ENCODE measurements at places on chromosomes 6 and 20. TPM values are rescaled to one million over a fixed set of nuclear protein-coding genes. Genes with fewer than 3 reads are reported as not detected.

GRCh38 chr6:56036916-56037600 lies 161.7 kb upstream of the BMP5 start:
- no peaks in the 10 kb centered on the region for H3K36me3 ChIP-seq
- H3K4me1 ChIP-seq = no peaks in the 10 kb centered on the region
- H3K27me3 ChIP-seq = no peaks in the 10 kb centered on the region
- H3K4me3 ChIP-seq = no peak overlapping the region
- no peak overlapping the region for H3K27ac ChIP-seq

- H3K4me1 ChIP-seq = peaks cover 31% of the 10 kb centered on the region
- H3K36me3 ChIP-seq = no peaks in the 10 kb centered on the region
- H3K27ac ChIP-seq = no peak overlapping the region
- DNase-seq = no peak
- no peak overlapping the region for H3K4me3 ChIP-seq
- H3K27me3 ChIP-seq = no peaks in the 10 kb centered on the region
These were observed 51.1 kb upstream of the MYL9 start for GRCh38 chr20:36490191-36490590.

- H3K4me3 ChIP-seq = no peak overlapping the region
- H3K36me3 ChIP-seq = no peaks in the 10 kb centered on the region
- no peak for DNase-seq
- no peaks in the 10 kb centered on the region for H3K4me1 ChIP-seq
- no peak overlapping the region for H3K27ac ChIP-seq
These were observed 76.8 kb upstream of the PIM1 start for GRCh38 chr6:37092923-37093727.

- H3K4me1 ChIP-seq = no peaks in the 10 kb centered on the region
- H3K4me3 ChIP-seq = no peak overlapping the region
- peak; percentile 23 for DNase-seq
- H3K27me3 ChIP-seq = no peaks in the 10 kb centered on the region
- no peak overlapping the region for H3K27ac ChIP-seq
These were observed 22.6 kb upstream of the HLA-DQB2 start for GRCh38 chr6:32785781-32786533.

DNA sequence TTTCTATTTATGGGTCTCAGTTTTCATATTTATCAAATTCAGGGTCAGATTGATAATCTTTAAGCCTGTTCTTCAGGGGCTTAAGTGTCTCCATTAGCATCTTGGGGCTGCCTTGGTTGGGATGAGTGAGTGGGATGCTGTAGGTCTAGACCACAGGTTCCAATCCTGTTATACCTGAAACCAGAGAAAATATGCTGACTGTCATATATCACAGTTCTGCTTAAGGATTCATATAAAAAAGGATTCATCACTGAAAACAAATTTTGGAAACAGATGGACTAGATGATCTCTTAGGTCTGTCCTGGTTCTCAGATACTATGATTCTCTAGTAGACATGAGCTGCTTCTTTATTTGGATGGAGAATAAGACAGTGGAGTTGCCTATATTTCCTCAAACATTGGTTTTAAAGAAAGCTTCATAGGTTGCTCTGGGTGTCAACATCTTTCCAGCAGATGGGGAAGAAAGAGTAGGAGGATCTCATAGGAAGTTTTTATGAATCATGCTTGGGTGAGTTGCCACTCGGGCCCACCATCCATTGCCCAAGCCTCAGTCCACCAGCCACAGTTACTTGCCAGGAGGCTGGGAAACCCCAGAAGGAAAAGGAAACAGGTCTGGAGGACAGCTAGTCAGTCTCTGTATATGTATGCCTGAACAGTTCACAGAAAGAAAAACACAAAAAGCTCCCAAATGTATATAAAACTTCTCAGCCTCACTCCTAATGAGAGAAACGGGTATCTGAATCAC lies 42.9 kb upstream of the MAP7 start:
- H3K27ac ChIP-seq = no peak overlapping the region
- H3K4me1 ChIP-seq = no peaks in the 10 kb centered on the region
- H3K4me3 ChIP-seq = no peak overlapping the region
- no peak for DNase-seq
- H3K27me3 ChIP-seq = no peaks in the 10 kb centered on the region
- peaks cover 28% of the 10 kb centered on the region for H3K36me3 ChIP-seq

DNA sequence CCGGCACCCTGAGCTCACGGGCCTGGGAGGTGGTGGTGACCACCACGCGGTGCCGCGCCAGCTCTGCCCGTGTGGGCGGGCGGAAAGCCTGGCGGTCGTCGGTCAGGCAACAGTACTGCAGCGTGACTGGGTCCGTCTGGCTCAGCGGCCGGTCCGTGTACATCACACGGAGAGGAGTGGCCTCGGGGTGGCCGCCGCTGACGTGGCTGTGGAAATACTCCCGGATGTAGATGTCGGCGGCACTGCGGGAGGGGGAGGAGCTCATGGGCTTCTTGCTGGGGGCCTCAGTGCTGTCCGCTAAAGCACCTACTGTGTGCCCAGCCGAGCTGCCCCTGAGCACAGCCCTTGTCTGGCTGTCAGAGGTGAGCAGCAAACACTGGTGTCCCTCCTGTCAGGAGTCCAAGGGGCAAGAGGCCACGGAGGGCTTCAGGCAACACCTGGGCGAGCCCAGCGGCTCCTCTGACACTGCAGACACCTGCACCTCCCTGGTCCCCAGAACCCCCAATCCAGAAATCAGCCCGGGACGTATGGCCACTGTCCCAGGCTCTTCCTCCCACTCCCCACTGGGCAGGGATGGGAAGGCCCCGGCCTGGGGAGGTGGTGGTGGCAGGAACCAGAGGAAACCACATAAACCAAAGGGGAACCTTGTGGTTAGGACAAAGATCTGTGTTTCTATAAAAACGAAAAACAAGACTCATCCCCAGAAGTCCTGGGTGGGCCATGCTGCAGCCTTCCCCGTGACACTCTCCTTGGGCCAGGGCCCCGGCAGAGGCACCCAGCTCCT lies 6.5 kb downstream of the HELZ2 start:
- no peak overlapping the region for H3K27ac ChIP-seq
- no peak overlapping the region for H3K4me3 ChIP-seq
- peaks cover 23% of the 10 kb centered on the region for H3K36me3 ChIP-seq
- DNase-seq = no peak
- peaks cover 3% of the 10 kb centered on the region for H3K4me1 ChIP-seq

DNA sequence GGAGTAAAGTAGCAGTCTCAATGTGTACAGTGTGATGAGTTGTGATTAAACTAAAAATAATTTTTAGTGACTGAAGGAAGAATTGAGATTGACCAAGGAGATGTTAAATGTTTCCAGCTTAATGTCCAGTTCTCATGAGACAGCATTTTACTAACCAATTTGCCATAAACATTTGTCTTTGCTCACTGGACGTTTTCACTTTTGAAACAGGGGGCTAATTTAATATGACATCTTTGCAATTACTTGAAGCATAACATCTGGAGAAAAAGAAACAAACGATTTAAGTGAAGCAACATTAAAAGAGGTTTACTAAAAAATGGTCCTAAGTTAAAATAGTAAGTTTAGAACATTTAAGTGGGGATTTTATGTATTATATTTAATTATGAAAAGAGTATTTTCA lies 443.8 kb downstream of the BCKDHB start:
- no peaks in the 10 kb centered on the region for H3K27me3 ChIP-seq
- no peak overlapping the region for H3K27ac ChIP-seq
- H3K4me3 ChIP-seq = no peak overlapping the region
- DNase-seq = no peak
- no peaks in the 10 kb centered on the region for H3K36me3 ChIP-seq
- H3K4me1 ChIP-seq = no peaks in the 10 kb centered on the region

GRCh38 chr6:155165029-155165710 lies 98.6 kb upstream of the CLDN20 start:
- no peak for DNase-seq
- H3K4me1 ChIP-seq = no peaks in the 10 kb centered on the region
- H3K36me3 ChIP-seq = no peaks in the 10 kb centered on the region
- H3K4me3 ChIP-seq = no peak overlapping the region

DNA sequence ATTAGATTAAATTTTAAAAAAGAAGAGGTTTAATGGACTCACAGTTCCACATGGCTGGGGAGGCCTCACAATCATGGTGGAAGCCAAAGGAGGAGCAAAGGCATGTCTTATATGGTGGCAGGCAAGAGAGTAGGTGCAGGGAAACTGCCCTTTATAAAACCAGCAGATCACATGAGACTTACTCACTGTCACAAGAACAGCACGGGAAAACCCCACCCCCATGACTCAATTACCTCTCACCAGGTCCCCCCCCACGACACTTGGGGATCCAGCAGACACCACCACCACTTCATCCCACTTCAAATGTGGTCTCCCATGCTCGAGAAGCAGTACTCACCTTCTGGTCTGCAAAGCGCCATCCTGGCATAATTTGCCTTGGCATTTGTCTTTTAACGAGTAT lies 24.6 kb downstream of the MTFR2 start:
- no peaks in the 10 kb centered on the region for H3K36me3 ChIP-seq
- no peak overlapping the region for H3K4me3 ChIP-seq
- no peak for DNase-seq

DNA sequence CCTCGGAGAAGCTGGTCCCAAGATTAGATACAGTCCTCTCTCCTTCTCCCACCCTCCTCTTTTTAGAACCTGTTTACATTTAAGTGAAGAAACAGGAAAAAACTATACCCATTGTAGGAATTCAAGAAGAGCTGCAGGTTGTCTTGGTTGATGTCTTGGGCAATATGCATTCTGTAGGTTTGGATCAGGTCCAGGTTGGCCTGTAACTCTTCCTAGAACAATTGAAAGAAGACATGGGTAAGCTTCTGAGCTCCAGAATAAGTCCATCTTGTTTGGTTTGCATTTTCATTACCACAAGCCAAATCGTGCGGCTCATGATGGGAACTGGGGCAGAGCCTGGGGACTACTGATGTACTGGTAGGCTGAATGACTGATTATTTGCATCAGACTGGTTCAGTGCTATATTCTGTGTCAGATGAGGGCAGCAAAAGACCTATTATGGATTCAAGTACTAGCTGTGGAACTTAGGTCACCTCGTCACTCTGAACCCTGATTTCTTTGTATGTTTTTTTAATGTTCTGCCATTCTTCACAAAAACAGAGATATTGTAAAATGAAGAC lies 20.3 kb upstream of the SLA2 start:
- H3K27ac ChIP-seq = no peak overlapping the region
- no peak for DNase-seq
- H3K4me1 ChIP-seq = no peaks in the 10 kb centered on the region
- peaks cover 24% of the 10 kb centered on the region for H3K36me3 ChIP-seq
- no peak overlapping the region for H3K4me3 ChIP-seq

- no peaks in the 10 kb centered on the region for H3K27me3 ChIP-seq
- H3K4me1 ChIP-seq = no peaks in the 10 kb centered on the region
- DNase-seq = no peak
- no peak overlapping the region for H3K4me3 ChIP-seq
These were observed 39.9 kb upstream of the SAMD5 start for GRCh38 chr6:147468634-147469033.

DNA sequence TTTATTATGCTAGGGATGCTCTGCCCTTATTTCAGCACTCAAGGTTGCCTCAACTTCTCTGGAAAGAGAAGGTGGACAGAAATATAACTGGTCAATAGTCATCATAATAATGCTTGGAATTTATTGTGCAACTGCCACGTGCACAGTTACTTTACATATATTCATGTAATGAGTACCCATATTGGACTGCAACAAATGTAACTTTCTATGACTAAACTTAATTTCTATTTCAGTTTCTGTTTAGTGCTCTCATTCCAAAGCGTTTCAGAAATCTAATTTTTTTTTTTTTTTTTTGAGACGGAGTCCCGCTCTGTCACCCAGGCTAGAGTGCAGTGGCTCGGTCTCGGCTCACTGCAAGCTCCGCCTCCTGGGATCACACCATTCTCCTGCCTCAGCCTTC lies 28.3 kb upstream of the CD83 start:
- H3K36me3 ChIP-seq = no peaks in the 10 kb centered on the region
- H3K27ac ChIP-seq = no peak overlapping the region
- no peaks in the 10 kb centered on the region for H3K27me3 ChIP-seq
- H3K4me1 ChIP-seq = no peaks in the 10 kb centered on the region

- no peaks in the 10 kb centered on the region for H3K27me3 ChIP-seq
- H3K27ac ChIP-seq = no peak overlapping the region
- no peak overlapping the region for H3K4me3 ChIP-seq
- no peak for DNase-seq
These were observed 31.3 kb upstream of the FAM184A start for GRCh38 chr6:119109654-119110325.

DNA sequence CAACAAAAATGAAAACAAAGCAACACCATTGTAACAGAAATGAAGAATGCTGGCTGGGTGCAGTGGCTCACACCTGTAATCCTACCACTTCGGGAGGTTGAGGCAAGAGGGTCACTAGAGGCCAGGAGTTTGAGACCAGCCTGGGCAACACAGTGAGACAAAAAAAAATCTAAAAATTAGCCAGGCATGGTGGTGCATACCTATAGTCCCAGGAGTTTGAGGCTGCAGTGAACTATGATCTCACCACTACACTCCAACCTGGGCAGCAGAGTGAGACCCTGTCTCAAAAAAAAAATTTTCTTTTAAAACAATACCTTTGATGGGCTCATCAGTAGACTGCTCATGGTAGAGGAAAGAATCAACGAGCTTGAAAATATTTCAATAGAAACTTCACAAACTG lies 18.5 kb downstream of the NINL start:
- no peak overlapping the region for H3K4me3 ChIP-seq
- no peak overlapping the region for H3K27ac ChIP-seq
- H3K36me3 ChIP-seq = no peaks in the 10 kb centered on the region
- no peak for DNase-seq

DNA sequence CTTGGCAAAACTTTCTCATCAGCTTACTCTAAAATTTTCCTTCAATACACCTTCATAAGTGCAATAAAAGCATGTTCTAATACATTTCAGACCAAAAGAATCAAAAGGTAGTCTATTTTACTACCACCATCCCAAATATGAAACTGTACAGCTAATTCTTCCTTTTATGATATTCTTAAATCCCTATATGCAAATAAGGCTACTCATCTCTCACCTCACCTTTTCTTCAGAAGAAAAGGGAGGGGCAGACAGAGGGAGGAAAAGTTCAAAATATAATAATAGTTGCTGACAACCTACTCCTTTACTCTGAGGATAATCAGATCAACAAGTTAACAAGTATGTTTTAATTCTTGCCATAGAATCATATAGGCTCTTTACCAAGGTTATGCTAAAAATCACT lies 7.4 kb downstream of the C6orf120 start:
- H3K36me3 ChIP-seq = peaks cover 17% of the 10 kb centered on the region
- H3K27me3 ChIP-seq = no peaks in the 10 kb centered on the region
- H3K4me1 ChIP-seq = no peaks in the 10 kb centered on the region
- no peak for DNase-seq

GRCh38 chr6:161186173-161186769 lies 87.6 kb downstream of the AGPAT4 start:
- no peak for DNase-seq
- H3K4me3 ChIP-seq = no peak overlapping the region
- no peaks in the 10 kb centered on the region for H3K36me3 ChIP-seq
- no peaks in the 10 kb centered on the region for H3K27me3 ChIP-seq

Gene ECHDC1
- 65.3 TPM for total RNA-seq

Gene UTRN
- 383 TPM for total RNA-seq

Gene OPRL1
- 0.78 TPM for total RNA-seq

Gene RRP36
- 41.5 TPM for total RNA-seq

Gene HSPA1L
- 4.1 TPM for total RNA-seq

Gene ADNP
- 68.9 TPM for total RNA-seq

Gene PABPC1L
- 26.5 TPM for total RNA-seq

Gene MEP1A
- not detected for total RNA-seq

All from thyroid gland (tissue), 4 donors.